ENCODE measurements at places on chromosomes 2 and 18.

DNA sequence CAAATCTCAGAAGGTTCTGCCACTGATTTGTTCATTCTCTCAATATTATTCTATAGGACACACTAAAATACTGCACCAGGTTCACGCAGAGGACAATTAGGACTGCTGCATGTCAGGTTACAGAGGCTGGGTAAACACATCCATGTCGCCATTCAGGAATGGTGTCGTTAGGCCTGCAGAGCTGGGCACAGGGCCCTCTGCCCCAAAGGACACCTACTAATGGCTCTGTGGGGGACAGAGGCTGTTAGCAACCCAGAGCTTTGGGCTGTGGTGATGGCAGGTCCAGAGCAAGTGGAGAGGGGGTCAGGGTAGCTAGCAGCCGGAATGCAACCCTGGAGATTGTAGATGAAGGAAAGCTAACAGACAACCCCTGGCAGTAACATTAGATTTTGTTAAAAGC is 115.9 kb downstream of the TTC32 start:
- DNase-seq = no peak

- DNase-seq = no peak
These were observed 15.5 kb upstream of the CD226 start for GRCh38 chr18:69963196-69963595.

DNA sequence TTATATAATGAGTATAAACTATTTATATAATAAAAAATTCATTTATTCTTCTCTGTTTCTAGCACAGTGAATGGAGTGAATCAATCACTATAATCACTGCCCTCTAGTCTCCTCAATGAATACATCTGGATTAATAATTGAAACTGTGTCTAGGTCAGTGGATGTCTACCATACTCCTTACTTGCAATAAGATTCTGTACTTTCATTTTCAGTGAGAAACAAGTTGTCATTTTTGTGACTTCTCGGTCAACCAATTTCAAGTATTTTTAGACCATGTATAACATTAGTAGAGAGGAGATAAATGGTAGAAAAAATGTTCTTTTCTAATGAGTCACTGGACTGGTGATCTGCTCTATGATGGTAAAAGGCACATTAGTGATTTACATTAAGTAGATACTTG is 799.6 kb upstream of the CHAC2 start:
- DNase-seq = no peak

- peak; percentile 39 for DNase-seq
These were observed at the start of gene C1GALT1C1L for GRCh38 chr2:43676322-43677050. C1GALT1C1L (minus strand) TSS chr2:43676429; CDS start chr2:43676322, 107 bp downstream.

DNA sequence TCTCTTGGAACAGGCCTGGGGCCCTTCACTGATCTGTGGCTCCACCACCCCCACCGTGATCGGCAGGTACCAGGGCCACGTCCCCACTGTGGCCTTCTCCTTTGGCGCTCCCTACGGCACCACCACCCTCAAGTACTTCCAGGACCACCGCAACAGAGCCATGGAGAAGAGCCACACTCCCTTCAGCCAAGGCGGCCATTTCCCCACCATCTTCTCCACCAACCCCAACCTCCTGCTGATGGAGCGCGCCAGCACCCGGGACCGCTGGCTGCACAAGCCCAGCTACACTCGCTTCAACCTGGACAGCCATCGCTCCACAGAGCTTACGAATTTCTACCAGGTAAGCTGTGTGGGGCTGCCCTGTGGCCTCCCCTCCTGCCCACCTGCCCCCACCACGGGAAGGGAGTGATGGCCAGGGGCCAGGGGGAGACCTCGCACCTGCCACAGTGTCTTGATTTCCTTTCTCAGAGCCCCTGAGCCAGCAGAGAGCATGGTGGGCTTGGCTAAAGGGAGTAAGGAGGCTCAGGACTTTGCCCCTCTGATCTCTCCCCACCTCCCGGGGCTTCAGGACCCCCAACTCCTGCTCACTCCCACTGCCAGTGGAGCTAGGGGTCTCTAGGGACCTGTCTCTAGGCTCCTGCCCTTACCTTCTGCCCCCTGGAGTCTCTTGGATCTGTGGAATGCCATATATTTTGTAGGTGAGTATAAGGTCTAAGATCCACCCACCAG is 65.2 kb downstream of the CIB4 start:
- DNase-seq = no peak

DNA sequence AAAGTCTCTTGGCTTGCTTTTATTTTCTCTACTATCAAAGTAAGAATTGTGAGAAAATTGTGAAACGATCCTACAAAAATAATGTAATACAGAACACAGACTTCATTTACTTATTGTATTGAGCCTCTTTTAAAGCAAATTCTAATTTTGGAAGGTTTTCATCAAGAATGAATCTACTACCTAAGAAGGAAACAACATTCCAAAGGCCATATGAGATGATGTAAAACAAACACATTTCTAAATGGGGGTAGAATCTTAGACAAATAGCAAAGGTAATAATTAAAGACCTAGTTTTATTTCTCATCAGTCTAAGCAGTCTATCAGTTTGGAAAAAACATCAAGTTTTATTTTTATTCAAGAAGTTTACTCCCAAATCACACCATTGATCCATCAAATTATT is 20.6 kb downstream of the FN1 start:
- DNase-seq = no peak

DNA sequence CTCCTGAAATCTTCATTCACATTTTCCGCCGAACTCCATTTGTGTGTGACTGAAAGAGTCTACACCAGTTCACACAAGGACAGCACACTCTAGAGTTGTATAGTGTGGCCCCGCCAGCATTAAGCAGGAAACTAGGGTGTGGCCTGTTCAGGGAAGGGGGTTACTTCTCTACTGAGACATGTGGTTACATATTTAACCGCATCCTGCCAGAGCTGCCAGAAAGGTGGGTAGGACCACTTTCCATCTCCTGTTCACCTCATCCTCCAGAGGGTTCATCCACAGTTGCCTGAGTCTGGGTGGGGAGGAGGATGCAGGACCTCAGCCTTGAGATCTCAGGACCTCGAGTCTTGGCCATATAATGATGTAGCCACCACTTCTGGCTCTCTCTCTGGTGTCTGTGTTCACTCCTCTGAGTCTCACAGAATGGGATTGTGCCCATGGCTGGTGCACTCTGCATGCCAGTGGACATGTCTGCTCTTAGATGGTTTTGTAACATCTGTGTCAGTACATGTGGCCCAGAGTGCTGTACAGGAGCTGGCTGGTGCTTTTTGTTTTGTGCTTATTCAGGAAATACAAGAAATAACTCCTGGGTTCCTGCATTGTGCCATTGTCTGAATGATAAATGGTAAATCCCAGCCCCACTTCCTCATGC is 7.7 kb upstream of the SP140L start:
- DNase-seq = no peak

DNA sequence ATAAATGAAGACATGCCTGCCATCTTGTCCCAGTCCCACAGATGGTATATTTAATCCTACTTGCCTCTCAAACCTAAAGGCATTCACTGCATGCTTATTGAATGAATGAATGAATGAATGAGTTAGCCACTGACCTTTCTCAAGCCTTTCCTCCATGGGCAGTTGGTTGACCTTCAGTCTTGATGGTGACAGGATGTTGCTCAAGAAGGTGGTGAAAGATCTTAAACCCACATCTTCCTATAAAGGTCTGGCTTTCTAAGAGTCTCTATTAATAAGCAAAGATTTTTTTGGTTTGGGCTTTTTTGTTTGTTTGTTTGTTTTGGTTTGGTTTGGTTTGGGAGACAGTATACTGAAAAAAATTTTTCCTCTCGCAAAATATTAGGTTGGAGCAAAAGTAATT is 41.7 kb downstream of the KIAA2012 start:
- DNase-seq = no peak

DNA sequence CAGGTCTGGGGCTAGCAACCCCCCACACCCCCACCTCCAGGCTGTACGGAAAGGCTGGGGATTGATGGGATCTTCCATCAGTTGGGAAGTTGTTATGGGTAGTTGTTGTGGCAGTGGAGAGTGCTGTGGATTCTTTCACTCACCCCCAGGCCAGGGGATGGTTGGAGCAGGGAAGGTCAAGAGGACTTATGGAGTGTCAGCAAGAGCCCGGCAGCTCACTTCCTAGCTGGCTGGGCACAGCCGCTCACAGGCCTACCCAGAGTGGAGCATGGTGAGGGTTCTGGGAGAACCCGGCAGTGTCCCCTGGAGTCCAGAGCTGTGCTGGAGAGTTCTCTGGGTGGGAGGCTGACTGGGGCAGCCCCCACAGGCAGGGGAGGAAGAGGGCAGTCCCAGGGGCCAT is 122.2 kb downstream of the MSH2 start:
- no peak for DNase-seq

GRCh38 chr2:19219060-19219459 is 139.4 kb downstream of the OSR1 start:
- DNase-seq = no peak

DNA sequence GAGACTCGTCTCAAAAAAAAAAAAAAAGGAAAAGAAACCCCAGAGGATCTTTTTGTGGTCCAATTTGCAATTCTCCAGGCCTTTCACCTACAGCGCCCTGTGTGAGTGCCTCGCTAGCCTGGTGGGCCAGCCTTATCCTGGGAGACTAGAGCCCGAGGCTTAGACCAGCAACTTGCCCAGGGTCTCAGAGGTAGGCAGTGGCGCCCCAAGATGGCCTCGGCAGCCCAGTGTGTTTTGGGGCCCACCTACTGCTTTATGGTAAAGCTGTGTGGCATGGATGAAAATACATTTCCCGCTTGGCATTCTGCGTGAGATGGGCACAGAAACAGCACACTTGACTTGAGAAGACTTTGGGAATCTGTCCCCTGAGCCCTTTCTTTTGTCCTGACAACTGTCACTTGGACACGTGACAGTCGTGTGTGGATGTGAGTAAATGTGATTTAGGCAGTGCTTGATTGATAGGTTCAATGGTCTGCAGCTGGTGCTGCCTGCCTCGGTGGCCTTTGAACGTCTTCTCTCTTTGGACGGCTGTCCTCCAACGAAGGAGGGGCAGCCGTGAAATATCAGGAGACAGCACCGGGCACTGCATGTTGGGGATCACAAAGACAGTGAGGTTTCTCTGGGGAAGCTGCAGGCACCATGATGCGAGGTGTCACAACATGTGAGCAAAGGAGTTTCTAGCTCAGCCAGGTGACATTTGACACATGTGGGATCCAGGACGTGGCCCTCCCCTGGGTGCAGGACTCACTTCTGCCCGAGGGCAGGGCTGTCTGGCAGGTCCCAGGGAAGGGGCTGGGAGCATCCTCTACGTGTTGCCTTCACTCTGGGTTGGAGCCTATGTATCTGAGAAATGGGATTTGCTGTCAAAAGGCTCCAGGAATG is 209.5 kb upstream of the TWIST2 start:
- DNase-seq = no peak

- no peak for DNase-seq
These were observed 741.1 kb upstream of the SALL3 start for GRCh38 chr18:78238404-78239089.

GRCh38 chr2:219506802-219507526 is 7.3 kb upstream of the ASIC4 start:
- peak; percentile 73 for DNase-seq

DNA sequence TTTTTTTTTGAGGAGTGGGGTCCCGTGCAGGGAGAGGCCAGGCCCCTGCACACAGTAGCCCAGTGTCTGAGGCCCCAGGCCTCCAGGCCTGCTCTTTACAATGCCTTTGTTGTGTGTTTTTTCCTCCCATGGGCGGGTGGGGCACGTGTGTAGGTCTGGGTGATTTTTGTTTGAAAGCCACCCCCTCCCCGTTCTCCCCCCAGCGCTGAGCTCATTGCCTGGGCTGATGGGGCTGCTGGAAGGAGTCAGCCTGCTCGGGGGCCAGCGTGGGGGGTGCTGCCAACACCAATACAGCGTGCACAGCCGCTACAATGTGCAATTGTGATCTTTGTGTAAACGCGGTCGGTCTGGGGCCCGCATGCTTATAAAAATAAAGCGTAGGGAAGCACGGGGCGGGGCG is 142.7 kb downstream of the DYSF start:
- DNase-seq = peak; percentile 93

DNA sequence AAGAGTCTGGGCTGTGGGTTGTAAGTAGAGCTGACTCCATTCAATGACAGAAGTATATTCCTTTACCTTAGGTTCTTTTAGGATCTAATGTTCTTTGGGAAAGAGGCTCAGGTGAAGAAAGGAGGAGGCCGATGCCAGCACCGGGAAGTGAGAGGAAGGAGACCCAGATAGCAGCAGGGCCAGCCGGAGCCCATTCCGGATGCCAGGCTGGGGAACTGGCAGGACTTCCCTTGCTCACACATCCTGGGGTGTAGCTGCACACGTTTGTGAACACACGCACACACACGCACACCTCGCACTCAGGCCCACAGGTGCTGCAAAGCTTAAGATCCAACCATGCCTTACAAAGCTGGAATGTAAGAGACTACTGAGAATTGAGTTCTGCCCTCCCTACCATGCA is 95.8 kb upstream of the SMAD2 start:
- no peak for DNase-seq

GRCh38 chr2:68469935-68470334 is 2.5 kb downstream of the APLF start:
- no peak for DNase-seq

- DNase-seq = no peak
These were observed 43.8 kb upstream of the SERTAD2 start for GRCh38 chr2:64697297-64698176.

DNA sequence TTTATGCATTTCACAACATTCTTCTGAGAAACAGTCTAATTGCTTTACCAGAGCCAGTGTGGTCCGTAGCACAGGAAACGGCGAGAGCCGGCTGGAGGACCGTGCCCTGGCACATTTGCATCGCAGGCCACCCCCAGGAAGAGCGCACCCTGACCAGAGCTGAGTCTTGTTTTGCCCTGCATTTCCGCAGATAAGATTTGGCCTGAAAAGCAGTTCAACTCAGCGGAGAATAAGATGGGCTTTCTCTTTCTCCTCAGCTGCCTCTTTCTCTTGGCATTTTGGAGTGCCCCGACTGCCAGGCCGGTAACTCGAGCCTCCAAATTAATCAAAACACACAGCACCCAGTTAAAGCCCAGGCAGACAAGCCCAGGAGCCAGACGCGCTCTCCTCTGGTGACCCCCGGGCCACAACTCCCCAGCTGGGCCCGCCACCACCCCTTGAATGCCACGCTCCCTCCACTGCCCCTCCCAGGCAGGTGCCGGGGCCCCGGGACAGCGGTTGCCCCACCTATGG is 464 bp downstream of the COL4A4 start:
- DNase-seq = no peak

GRCh38 chr2:31525876-31526275 is 54.9 kb downstream of the SRD5A2 start:
- no peak for DNase-seq

DNA sequence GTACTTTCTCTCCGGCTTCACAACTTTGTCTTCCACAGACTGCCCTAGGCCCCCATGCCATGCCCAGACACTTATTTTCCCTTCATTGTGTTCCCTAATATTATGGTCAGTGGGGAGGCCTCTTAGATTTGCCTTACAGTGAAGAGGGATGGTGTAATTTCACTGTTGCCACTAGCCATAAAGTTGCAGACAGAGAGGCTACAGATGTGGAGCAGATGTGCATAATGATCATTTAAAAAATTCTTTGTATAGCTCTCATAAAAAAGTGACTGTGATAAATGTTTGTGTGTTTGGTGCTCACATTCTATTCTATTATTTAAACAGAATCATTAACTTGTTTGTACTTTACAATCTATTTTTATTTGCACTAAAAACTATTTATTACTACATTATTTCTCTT is 67.5 kb upstream of the FN1 start:
- DNase-seq = no peak

GRCh38 chr2:96913398-96914202 is 43.7 kb upstream of the SEMA4C start:
- DNase-seq = peak; percentile 87

Measured in posterior cingulate gyrus (tissue), 11 donors.